ENCODE measurements at places on chromosomes 3 and 15.

DNA sequence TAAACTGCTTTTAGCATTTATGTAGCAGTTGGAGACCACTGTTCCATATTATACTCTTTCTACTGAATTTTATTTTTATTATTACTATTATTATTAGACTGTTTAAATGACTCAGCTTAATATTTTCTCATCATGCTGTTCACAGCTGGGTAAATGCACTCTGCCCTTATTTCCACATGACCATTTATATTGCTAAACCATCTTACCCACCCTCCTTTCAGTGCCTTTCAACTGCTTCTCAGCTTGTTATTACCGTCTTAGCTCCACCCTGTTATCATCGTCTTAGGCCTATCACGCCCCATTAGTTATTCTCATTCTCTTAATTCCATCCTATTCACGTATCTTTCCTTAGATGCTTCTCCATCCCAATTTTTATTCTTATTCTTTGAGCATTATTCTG lies 212.6 kb downstream of the GAP43 start:
- DNase-seq: no peak

DNA sequence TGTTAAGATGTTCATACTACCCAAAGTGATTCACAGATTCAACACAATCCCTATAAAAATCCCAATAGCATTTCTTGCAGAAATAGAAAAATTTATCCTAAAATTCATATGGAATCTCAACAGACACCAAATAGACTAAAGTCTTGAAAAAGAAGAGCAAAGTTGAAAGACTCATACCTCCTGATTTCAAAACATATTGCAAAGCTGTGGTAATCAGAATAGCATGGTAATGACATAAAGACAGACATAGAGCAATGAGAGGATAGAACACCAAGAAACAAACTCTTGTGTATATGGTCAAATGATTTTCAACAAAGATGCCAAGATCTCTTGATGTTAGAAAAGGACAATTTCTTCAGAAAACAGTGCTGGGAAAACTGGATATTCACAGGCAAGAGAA lies 8.3 kb downstream of the GLB1 start:
- no peak for DNase-seq

DNA sequence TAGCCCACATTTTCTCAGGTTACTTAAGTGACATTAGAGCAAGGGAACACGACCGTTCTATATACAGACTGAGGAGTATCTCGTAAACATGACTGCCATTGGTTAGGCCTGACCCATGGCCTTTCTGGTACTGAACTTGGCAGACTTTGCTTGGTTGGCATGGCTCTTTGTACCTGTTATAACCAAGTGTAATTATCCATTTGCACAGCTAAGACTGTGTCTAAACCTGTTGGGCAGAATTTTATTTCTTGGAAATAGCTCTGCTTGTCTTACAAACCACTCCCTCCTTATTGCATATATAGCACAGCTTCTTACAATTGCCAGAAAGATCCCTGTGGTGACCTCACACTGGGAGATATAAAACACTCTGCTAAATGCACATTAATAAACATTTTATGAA lies 106.9 kb downstream of the P2RY1 start:
- no peak for DNase-seq

GRCh38 chr3:121786485-121786884 lies 36.9 kb upstream of the GOLGB1 start:
- no peak for DNase-seq

DNA sequence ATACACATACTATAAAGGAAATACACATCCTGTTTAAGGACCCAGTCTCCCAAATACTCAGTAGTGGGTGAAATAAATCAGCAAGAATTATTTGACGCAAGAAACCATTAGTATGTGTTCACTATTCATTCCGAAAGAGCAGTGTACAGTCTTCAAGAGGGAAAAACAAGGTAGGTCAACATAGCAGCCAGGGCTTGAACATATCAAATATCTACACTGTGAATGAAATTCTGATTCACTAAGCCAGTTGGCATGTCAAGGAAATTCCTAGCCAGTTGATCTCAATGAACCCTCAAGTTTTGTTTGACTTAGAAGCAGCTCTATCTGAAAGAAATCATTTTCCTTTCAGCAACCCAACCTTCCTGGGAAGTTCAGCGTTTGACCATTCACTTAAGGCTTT lies 99.0 kb downstream of the CNTN3 start:
- no peak for DNase-seq

DNA sequence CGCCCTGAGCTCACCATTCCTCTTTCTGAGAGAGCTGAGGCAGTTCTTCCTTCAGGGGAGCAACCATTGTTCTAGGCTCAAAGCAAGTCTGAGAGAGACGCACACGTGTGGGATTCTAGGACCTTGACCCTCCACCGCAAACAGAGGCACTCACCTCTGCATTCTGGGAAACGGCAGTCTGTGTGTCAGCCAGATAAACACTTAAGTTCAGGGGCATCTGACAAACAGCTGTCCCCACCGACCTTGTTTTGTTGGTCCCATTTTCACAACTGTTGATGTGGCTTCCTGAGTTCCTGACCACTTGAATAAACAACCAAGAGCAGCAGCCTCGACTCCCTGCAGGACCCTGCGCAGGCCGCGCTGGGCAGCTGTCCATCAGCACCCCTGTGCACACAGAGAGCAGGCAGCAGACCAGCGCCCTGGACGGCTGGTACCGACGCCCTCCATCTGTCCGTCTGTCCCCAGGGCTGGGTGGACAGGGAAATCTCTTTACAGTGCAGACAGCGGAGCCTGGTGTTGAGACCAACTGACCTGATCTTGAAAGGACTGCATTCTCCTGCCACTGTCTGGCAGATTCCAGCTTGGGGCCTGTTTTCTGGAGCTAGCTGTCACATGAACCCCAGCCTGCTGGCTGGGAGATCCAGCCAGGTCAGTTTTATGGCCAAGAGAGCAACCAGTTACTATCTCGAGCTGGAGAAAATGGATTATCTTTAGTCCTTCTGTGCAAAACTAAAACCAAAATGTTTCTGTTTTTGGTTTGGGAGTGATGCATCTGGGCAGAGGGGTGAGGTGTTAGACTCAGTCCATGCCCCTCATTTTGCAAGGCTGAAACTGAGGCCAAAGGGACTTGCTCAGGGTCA lies 64.2 kb downstream of the FAM43A start:
- no peak for DNase-seq

- no peak for DNase-seq
Observed at GRCh38 chr3:111882799-111883198, 23.7 kb downstream of the PHLDB2 start.
